Globus pallidus (tissue), 1 donor: ENCODE measurements at places on chromosomes 6 and 20.

DNA sequence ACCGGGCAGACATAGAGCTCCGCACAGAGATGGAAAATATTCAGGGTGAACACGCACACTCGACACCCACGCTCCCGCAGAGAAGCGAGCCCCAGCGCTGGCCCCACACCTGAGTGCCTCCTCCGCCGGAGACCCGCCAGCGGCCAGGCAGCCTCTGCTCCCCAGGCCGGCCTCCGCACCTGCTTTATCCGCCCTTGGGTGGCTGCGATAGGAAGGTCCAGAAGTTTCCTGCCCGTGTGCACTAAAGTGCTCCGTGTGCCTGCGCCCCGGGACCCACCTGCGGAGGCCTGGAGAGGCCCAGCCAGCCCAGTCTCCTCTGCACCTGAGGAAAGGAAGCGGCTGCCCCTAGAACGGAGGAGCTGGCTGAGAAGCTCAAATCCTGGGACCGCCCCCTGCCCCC lies 10.8 kb upstream of the FOXC1 start:
- DNase-seq = no peak

DNA sequence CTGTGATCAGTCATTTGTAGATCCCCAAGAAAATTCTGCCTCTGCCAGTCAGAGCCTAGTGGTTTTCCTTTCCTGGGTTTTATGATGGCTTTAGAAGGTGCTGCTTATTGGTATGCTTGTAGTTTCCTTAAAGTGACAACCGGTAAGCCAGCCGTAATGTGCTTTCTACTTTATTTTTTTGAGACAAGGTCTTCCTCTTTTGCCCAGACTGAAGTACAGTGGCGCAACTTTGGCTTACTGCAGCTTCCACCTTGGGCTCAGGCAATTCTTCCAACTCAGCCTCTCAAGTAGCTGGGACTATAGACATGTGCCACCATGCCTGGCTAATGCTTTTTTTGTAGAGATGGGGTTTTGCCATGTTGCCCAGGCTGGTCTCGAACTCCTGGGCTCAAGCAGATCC lies 23.5 kb downstream of the MCM8 start:
- DNase-seq = no peak

GRCh38 chr20:4082406-4083097 lies 67.2 kb upstream of the RNF24 start:
- no peak for DNase-seq

DNA sequence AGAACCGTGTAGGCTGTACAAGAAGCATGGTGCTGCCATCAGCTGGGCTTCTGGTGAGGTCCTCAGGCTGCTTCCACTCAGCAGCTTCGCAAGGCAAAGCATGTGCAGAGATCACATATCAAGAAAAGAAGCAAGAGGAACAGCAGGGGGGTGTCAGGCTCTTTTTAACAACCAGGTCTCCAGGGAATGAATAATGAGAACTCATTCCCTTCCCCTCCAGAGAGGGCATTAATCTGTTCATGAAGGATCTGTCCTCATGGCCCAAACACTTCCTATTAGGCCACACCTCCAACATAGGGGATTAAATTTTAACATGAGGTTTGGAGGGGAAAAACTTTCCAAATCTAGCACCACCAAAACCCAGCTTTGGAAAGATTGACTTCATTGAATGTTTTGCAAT lies 20.0 kb downstream of the GINM1 start:
- DNase-seq = no peak

- no peak for DNase-seq
Measured at GRCh38 chr20:15222502-15223330, 885.3 kb upstream of the FLRT3 start.

- DNase-seq = peak; percentile 74
Measured at GRCh38 chr6:10146715-10147451, 268.0 kb downstream of the TFAP2A start.

DNA sequence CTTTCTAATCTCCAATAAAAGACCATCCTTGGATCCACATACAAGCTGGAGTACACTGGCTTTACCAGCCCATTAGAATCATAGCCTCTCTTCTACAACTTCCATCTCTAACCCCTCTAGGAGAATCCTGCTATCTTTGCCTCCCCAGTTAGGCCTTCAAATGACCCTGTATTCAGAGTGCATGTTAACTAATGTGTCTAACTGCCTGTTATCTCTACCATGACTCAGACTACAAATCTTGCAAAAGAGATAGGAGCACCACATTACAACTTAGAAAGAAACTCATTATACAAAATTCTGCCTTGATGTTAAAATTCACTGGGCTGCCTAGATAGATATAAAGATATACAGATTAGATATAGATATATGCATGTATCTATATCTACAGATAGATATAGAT lies 28.2 kb downstream of the GPR63 start:
- no peak for DNase-seq

DNA sequence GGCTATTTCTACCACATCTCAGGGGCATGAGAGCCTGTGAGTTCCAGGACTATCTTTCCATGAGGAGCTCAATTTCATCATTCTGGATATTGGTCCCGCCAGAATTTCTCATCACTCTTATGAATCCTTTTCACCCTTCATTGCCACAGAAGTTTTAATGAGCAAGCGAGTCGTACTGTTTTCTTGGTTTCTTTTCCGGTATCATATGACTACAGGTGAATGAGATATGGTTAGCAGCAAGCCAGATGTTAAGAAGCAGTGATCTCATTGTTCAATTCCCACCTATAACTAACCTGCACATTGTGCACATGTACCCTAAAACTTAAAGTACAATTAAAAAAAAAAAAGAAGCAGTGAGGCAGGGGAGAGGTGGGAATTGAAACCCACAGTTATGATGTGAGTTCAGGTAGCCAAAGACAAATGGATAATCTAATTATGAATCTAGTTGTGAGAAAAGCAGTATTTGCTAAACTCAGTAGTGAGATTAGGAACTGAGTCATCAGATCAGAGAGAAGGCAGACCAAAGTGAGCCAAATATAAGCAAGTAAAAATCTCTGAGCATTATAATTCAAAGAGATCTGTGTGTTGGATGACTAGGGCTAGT lies 78.0 kb upstream of the ELOVL5 start:
- DNase-seq = no peak

- no peak for DNase-seq
Measured at GRCh38 chr6:145829102-145829501, 14.5 kb upstream of the FBXO30 start.

DNA sequence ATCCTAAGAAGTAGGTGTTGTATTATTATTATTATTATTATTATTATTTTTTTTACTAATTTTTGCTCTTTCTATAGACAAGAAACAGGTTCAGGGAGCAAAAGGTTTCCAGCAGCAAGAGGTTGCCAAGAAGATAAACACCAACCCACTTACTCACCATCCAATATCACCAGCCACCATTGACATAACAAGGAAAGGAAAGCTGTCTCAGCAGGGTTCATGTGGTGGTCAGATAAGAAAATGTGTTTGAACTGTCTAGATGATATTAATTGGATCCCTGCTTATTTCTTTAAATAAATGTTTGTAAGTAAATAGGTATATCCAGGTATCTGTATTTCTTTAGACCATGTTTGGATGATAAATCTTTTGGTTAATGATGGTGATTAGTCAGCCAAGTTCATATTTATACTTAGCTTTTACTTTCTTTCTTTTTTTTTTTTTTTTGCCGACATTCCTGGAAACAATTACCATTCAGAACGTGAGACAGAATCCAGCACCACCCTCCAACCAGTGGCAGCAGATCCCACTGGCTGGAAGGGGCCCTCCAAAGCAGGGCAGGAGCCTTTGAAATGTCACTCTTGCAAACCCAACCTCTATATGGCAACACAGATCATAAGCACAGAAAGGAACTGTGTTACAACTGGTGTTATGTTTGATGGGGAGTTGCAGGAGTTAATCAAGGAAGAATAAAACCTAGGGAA lies 139.2 kb upstream of the ECI2 start:
- no peak for DNase-seq

DNA sequence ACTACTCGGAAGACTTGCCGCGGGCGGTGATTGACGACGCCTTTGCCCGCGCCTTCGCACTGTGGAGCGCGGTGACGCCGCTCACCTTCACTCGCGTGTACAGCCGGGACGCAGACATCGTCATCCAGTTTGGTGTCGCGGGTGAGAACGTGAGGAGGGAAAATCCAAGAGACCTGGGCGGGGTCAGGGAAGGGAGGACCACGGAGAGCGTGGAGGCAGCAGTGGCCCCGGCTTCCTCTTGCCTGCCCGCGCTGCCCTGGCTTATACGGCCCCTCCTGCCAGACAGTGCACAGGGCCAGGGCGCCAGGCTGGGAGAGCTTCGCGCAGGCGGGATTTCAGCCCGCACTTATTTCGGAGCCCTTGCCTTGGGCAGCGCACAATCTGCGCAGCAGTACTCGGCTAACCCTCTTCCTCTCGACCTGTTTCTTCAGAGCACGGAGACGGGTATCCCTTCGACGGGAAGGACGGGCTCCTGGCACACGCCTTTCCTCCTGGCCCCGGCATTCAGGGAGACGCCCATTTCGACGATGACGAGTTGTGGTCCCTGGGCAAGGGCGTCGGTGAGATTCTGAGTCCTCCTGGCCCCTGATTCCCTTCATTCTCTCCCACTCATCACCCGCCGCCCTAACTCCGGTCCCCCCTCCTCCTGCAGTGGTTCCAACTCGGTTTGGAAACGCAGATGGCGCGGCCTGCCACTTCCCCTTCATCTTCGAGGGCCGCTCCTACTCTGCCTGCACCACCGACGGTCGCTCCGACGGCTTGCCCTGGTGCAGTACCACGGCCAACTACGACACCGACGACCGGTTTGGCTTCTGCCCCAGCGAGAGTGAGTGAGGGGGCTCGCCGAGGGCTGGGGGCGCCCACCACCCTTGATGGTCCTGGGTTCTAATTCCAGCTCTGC lies 2.0 kb downstream of the MMP9 start:
- DNase-seq = no peak

- DNase-seq = no peak
Measured at GRCh38 chr20:36563374-36563773, 10.0 kb upstream of the TGIF2 start.

GRCh38 chr6:41093729-41094128 lies 21.0 kb downstream of the NFYA start:
- no peak for DNase-seq

DNA sequence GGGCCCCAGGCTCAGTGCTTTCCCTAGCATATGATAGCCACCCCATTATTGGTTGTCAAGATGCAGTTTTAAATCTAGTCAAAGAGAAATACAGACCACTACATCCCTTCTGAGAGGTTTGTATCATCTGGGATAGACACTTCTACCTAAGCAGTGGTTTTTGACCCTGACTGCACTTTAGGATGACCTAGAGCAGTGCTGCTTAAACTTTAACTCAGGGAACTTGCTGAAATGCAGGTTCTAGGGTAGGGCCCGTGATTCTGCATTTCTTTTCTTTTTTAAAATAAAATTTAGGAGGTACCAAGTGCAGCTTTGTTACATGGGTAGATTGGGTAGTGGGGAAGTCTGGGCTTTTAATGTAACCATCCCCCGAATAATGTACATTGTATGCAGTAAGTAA lies 18.7 kb downstream of the TM9SF4 start:
- DNase-seq = no peak

DNA sequence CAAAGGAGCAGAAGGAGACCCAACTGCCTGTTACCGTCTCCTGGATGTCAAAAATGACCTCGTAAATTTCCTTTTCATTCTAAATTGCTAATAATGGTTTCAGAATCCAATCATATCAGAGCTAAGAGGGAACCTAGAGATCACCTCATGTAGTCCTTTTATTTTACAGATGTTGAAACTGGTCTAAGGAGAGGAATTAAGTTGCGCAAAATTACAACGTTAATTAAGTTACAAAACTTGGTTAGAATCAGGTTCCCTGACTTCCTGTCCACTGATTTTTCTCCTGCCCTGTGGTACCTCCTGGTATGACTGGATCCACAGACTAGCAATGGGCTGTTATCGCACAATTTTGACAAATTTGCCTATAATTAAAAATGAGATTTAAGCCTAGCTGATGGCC lies 9.0 kb upstream of the STK38 start:
- DNase-seq = no peak

GRCh38 chr6:13433709-13434121 lies 53.7 kb downstream of the GFOD1 start:
- no peak for DNase-seq

GRCh38 chr20:12835999-12836398 lies 172.8 kb upstream of the SPTLC3 start:
- no peak for DNase-seq

DNA sequence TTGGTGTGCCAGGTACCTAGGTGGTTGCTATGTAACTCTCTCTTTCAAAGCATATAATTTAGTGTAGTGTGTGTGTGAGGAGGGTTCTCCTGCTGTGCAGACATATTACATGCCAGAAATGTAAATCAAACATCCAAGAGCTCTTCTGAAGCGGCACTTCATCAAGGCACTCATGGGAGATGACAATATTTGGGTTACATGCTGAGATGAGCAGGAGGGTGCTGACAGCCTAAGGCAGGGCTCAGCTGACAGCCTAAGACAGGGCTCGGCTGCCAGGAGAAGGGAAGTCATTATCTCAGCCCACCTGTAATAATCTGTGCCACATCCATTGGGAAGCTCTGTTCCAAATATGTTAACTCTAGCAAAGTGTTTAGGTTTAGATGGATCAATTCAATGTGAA lies 39.1 kb downstream of the ADGRF5 start:
- no peak for DNase-seq

DNA sequence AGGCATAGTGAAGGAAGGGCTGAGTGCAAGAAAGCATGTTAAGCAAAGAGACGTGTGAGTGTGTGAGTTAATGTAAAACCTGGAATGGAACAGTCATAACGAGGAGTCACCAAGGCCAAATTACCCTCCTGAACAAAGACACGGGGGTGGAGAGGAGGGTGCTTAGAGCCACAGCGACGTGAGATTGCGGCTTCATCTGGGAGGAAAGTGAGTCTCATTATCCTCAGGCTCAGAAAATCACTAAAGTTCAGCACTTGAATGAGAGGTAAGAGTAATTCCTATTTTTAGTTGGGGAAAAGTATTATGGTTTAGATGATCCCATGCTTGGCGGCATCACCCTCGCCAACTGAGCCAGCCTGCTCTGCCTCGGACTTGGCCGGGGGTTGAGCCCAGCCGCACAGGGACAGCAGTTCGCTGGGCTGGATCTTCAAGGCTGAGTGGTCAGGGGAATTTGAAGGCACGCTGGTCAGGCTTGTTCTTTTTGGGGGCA lies 136.6 kb downstream of the DTNBP1 start:
- no peak for DNase-seq

DNA sequence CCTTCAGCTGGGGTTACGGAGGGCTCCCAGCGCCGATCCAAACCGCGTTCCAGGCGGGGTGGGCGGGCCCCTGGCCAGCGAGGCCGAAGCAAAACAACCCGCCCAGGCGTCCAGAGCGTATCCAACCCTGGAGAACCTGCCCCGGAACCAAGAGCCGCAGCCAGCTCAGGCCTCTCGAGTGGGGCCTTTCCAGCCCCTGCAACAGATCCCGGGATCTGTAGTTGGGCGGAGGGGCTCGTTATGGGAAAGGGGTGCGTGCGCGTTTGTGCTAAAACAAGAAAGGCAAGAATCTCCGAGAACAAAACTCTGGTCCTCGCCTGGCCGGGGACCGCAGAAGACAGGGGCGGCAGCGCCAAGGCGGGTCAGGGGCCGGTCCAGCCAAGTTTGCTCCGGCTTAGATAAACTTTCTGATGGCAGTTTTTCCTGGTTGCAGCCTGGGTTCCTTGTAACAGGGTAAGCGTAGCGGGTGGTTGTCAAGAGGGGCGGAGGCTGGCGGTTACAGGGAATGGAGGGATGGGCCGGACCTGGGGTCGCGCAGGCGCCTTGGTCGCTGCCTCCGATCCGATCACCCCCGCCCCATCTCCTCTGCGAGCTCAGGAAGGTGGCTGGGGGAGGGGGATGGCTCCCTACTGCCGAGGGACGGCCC lies 448 bp upstream of the RIN2 start:
- DNase-seq = peak; percentile 84

GRCh38 chr20:49385465-49385864 lies 97.0 kb downstream of the KCNB1 start:
- DNase-seq = peak; percentile 42

- no peak for DNase-seq
Measured at GRCh38 chr6:125853756-125854155, 63.0 kb downstream of the NCOA7 start.
